ENCODE measurements at places on chromosomes 11 and 22. TPM values are rescaled to one million over a fixed set of nuclear protein-coding genes. Genes with fewer than 3 reads are reported as not detected.

The TMPRSS4 gene
- total RNA-seq, result not detected

The PLAAT4 gene
- 22.1 TPM for total RNA-seq

The MS4A14 gene
- not detected for total RNA-seq

The C11orf87 gene
- not detected for total RNA-seq

The POLR2L gene
- 167 TPM for total RNA-seq

The IPO7 gene
- 88.7 TPM for total RNA-seq

The ZNF143 gene
- 25.1 TPM for total RNA-seq

The TLCD5 gene
- total RNA-seq, result 4.9 TPM

The PRODH gene
- not detected for total RNA-seq

The TSPAN32 gene
- 2.7 TPM for total RNA-seq

The CTSC gene
- total RNA-seq, result 157 TPM

The ANO9 gene
- total RNA-seq, result not detected

The CSNK2A3 gene
- total RNA-seq, result 1.7 TPM

The PKNOX2 gene
- total RNA-seq, result 2.8 TPM

The KCNJ5 gene
- total RNA-seq, result not detected

The PACS1 gene
- total RNA-seq, result 16.7 TPM

The IL17REL gene
- total RNA-seq, result not detected

The KLHL22 gene
- total RNA-seq, result 7.0 TPM

The SERPING1 gene
- total RNA-seq, result 0.48 TPM

The POLD4 gene
- 85.3 TPM for total RNA-seq

The TNNT3 gene
- total RNA-seq, result not detected

The MYOD1 gene
- not detected for total RNA-seq

The PHLDB1 gene
- total RNA-seq, result 45.1 TPM

The OR8D4 gene
- total RNA-seq, result not detected

The MMP8 gene
- 3.3 TPM for total RNA-seq

The FADS1 gene
- 40.8 TPM for total RNA-seq

The NCAM1 gene
- total RNA-seq, result 75.7 TPM

The GTSE1 gene
- total RNA-seq, result 21.5 TPM

The CKAP5 gene
- 83.3 TPM for total RNA-seq

The CLCF1 gene
- 4.8 TPM for total RNA-seq

The ACRV1 gene
- total RNA-seq, result not detected

The TRIM49 gene
- total RNA-seq, result not detected

The CWC15 gene
- total RNA-seq, result 68.7 TPM

The DENND6B gene
- 0.68 TPM for total RNA-seq

The NXPE4 gene
- total RNA-seq, result not detected

The CCDC157 gene
- total RNA-seq, result 1.8 TPM

The MS4A15 gene
- total RNA-seq, result not detected

The PGR gene
- not detected for total RNA-seq

The FAM181B gene
- not detected for total RNA-seq

The SLC22A25 gene
- not detected for total RNA-seq

The MIOX gene
- total RNA-seq, result 0.12 TPM

The CD248 gene
- total RNA-seq, result not detected
